Right cardiac atrium (tissue), 5 donors: ENCODE measurements at places on chromosomes 6 and 20. TPM values are rescaled to one million over a fixed set of nuclear protein-coding genes. Genes with fewer than 3 reads are reported as not detected.
A peak's percentile ranks its signal among the peaks of the same experiment; 100 is the strongest.

DNA sequence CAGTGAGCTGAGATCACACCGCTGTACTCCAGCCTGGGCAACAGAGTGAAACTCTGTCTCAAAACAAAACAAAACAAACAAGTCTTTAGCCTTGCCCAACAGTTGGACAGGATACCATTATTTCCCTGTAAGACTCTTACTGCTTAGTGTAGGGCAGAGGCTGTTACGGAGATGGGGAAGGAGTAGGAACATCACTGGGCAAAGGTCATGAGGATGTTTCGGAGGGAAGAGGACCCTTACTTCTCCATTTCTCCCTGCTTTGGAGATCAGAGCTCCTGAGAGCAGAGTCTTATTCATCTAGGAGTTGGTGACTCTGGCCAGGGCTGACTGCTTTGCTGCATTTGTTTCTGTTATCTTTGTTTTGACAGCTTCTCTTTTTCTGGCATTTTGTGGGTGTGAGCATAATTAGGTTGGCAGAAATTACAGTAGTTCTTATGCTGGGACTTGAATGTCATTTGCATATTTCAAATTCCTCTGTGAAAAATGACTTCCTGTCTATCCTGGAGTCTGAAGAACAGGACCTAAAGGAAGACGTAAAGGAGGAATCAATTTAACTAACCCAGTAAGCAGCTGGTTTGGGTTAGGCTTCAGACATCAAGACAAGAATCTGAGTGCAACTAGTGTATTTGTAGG, 89.0 kb downstream of the CDS2 start:
- DNase-seq, result no peak

DNA sequence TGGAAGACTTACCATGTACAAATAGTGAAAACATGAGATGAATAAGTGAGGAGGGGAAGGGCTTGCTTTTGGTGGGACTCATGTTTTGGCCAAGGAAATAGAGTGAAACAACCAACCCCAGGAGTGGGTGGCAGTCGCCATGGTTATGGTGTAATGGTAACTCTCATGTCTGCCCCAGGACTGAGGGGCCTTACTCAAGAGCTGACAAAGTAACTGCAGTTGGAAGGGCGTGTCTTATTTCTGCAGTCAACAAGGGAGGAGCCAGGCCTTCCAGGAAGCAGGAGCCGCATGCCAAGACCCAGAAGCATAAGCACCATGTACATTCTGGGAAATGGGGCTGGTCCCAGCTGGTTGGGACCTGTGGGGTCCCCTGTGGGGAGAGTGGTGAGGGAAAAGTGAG, 108.5 kb downstream of the UNC5CL start:
- peak; percentile 66 for DNase-seq

DNA sequence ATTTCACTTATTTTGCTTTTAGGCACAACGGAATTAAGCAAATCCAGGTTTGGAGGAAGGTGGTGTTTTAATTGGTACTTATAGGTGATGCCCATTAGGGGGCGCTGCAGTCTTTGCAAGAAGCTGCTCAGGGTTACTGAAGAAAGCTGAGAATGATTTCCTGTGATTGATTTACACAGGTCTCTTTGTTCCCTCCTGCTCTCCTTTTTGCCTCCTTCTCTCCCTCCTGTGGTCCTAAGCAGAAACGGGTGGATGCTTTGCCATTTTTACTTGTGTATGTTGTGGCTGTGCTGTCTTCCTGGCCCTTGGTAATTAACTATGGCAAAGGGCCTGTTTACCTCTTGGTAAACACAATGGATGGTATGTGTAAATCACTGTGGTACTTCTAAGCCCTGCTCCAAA, 97.8 kb downstream of the ANKS1A start:
- peak; percentile 63 for DNase-seq

DNA sequence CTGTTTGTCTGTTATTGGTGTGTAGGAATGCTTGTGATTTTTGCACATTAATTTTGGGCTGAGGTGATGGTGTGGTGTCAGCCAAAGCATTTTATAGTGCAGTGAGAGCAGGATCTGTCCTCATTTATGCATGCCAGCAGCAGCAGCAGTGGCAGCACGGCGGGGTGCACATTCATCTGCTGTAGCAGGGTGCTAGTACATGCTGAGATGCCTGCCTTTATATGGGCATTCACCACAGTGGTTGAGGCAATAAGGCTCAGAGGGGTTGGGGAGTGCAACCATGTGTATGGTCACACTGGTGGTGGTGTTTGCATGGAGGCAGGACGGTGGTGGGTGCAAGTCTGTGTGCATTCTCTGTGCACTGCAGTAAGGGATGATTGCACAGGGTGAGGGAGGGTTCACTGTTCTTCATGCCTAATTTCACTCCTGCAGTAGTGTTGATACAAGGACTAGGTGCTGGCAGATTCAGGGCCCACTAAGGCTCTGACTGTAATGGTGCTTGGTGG, 129.3 kb upstream of the SYNCRIP start:
- no peak for DNase-seq

DNA sequence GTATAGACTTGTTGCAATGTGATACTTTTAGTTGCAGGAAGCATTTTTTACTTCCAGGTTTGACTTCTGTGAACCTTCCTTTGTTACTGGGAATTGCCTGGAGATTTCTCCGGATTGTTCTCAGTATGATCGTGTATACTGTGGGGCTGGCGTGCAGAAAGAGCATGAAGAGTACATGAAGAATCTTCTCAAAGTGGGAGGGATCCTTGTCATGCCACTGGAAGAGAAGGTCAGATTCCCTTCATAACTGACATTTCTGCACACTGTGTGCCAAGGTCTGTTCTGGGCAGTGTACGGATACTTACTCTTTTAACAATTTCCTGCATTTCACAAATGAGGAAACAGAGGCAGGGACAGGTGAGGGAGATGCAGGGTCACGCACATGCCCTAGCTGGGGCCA, 9.7 kb downstream of the PCMTD2 start:
- DNase-seq, result no peak

DNA sequence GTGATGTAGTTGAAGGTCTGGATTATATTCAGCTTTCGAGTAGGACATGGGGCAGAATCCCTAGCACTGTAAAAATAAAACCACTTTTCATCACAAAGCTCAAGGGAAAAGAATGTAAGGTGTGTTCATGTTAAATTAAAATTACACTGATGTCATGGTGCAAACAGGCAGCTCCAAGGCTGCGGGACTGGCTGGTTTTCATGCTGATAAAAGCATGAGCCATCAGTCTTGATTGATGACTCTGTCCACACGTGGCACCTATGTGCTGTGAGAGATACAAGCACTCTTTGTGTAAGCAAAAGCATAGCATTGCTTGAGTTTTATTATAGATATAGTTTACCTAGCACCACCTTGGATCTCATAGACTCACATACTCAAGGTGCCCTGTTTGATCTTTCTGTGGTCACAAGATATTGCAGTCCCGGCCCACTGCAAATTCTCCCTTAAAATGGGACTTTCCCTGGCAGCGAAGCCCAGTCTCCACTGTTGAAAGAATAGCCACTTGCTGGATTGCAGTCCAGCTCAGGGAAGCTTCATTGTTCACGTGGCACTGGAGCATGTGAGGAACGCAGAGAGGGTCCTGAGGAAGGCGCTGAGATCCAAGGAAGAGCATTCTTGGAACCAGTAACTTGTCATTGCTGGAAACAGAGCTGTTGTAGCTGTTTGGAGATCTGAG, 90.6 kb downstream of the TIAM2 start:
- no peak for DNase-seq

DNA sequence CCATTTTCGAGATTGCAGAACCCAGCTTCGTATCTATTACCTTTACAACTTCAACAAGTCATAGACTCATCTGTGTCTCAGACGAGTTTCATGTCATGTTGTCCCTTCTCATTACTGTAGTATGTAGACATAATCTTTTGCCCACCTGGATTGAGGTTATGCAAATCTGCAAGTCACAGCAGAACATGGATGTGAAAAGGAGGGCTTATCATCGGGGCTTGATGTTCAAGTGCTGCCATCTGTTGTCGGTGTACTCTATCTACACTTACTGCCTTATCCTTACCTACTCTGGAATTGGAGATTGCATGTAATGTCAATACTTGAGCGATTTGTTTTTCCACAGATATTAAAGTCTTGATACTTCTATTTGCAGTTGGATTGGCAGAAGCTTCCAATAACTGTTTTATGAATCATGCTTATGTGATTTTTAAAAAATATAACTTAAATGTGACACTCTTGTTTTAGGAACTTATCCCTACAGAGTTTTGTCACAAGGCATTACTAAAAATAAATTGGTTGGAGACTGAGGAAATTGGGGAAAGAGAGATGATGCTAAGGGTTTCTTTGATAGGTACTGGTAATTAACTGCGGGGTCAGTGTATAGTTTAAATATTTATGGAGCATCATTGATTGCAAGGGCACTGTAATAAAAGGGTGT, 3.0 kb upstream of the GOPC start:
- DNase-seq, result no peak

DNA sequence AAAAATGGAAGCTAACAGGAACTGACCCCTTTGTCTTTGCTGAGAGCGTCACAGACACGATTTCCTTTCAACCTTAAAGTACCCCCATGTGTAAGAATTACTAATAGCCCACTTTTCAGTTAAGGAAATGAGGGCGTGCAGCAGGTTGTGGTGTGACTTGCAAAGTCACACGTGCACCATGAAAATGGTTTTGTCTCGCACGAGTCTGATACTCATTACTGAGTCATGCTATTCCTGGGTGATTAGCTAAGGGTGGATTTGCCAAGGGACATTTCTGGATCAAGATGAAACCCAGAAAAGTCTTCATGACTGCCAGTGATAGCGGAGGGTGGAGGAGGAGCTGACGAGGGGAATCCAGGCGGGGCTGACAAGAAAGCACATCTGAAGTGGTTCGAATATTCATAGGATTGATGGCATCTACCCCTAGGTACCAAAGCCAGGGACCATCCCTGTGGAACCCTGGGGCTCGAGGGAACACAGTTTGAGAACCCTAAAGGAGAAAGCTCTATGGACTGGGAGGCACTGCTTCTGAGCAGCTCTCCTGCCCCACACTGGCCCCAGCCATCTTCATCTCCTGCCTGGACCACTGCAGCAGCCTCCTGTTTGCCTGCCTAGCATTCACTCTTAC, 12.1 kb upstream of the NFATC2 start:
- DNase-seq, result no peak

DNA sequence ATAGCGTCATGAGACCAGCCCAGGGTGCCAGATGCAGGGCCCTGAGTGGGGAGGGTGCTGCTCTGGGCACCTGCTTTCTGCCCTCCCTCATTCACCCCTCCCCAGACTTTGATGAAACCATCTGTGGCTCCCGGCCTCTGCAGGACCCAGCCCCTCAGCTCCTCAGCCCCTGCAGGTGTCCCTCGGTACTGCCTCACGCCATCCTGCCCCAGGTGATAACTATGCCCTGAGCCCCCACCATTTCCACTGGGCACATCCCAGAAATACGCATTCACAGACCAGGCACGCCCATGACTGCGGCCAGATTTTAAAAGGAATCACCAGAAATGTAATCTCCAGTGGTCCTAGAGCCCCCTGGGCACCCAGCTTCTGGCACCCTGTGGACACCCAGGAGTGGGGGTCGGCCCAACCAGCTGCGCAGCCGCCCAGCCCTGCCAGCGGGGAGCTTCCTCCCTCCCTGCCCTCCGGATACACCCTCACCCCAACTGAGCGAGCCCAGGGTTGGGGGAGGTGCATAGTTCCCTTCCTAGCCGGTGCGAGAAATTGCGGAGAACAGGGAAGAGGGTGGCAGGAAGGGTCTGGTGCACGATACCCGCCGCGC, 615 bp upstream of the NTSR1 start:
- DNase-seq, result no peak

DNA sequence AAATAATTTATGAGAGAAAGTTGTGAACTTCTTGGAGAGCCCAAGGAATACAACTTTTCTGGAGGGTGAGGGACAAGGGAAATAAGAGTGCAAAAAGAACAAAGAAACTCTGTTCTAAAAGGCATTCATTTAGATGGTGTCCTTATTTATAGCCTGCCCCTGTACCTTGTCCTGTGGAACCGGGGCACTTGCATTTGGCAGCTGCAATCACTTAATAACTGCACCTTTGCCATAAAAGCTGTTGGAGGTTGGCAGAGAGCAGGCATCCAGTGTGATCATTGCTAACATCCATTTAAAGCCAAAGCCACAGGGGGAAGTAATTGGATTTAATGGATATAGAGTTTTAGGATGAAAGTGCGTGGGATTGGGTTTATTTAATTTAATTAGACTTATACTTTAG, 50.8 kb upstream of the SGK1 start:
- no peak for DNase-seq

DNA sequence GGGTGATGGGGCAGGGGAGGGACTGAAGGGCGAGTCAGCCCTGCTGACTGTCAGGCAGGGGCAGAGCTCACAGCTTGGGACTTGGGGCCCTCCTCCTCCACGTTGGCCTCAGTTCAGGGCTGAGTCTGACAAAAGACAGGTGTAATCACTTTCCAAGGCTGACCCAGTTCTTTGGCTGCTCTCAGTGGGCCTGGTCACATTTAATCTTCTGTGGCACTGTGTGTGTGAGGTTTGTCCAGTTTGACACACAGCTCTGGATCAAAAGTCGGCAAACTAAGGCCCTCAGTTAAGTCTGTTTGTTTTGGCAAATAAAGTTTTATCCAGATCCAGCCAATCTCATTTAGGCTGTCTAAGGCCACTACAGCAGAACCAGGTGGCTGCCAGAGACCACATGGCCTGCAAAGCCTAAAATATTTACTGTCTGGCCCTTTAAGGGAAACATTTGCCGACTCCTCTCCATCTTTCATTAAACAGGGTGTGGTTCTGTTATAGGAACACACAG, 5.1 kb upstream of the MAP1LC3A start:
- peak; percentile 33 for DNase-seq

DNA sequence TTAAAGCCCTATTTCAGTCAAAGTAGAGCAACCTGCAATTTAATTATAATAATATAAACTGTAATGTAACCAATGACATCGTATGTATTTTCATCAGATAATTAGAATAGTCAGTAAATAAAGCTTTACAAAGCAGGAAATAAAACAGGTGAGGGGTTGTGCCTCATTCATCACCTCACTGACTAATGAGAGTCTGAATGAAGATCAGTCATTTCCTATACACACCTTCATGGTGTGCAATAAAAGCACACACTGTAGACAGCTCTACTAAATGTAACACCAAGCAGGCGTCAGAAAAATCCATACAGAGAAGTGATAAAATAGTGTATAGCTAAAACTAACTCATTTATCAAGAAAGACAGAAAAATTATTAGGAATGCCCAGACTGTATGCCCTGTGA, 105.9 kb downstream of the MAN1A1 start:
- no peak for DNase-seq

DNA sequence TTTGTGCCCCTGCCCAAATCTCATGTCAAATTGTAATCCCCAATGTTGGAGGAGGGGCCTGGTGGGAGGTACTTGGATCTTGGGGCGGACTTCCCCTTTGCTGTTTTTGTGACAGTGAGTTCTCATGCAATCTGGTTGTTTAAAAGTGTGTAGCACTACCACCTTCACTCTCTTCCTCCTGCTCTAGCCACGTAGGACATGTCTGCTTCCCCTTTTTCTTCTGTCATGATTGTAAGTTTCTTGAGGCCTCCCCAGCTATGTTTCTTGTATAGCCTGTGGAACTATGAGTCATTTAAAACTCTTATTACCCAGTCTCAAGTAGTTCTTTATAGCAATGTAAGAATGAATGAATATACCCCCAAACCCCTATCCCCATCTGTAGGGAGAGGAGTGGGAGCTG, 1013.7 kb upstream of the MAP3K7 start:
- DNase-seq, result no peak

GRCh38 chr6:158109748-158110147, 58.3 kb downstream of the SERAC1 start:
- no peak for DNase-seq

ELOVL2 gene
- total RNA-seq, result 0.86 TPM

TMEM170B gene
- 4.9 TPM for total RNA-seq

SLC22A1 gene
- 0.21 TPM for total RNA-seq

EFCAB8 gene
- total RNA-seq, result not detected
